ENCODE measurements at places on chromosomes 1 and 21.

- no peak for DNase-seq
Observed at GRCh38 chr1:19209439-19209989, 552 bp downstream of the UBR4 start.

GRCh38 chr1:51283979-51284378 is 46.4 kb downstream of the TTC39A start:
- DNase-seq: no peak

DNA sequence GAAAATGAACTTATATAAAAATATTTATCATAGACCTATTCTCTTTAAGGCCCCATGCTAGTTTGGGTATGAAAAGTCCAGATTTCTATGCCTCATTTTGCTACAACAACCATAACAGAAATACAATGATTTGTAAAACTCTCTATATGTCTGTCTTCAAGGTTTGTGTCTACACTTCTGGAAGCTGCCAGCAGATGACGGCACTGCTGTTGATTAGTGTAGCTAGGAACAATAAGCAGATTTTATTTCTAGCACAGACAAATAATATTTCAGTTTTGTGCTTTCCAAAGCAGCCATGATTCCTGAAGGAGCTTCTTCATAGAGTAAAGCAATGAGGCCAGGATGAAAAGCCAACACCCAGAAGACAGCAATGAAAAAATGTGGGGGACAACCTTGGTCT is 779.6 kb upstream of the ADGRL2 start:
- DNase-seq: no peak

- no peak for DNase-seq
Observed at GRCh38 chr1:162196387-162196786, 126.9 kb downstream of the NOS1AP start.

GRCh38 chr1:28290851-28291250 is 31.5 kb downstream of the SESN2 start:
- DNase-seq: no peak

DNA sequence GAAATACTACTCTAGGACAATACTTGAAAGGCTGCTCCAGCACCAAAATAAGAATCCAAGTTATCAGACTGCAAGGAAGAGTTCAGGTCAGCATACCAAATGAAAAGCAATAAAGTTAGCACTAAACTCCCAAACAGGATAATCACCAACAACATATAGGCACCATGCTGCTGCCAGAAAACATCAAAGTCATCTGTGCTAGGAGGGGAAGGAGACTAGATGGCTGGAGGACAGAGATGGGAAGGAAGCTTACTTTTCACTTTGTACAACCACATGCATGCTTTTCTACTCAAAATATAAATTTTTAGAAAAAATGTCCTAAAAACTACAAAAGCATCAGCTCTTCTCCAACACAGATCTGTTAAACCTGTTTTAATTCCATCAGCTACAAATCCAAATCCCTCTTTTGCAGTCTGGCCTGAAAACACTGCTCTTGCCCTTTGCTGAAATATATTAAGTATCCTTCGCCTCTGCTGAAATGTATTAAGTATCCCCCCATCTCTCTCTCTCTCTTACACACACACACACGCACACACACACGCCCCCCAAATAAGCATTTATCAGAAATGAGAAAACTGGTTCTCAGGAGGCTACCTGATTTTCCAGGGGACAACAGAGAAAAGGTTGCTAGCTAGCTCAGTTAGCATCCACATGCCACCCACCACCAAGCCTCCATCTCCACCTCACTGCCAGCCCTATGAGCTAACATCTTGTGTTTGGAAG is 1.5 kb downstream of the GATAD2B start:
- DNase-seq: no peak

Data from stimulated activated CD8-positive, alpha-beta memory T cell treated with anti-CD3 and anti-CD28 coated beads, Interleukin-4, amount 100 ng/mL, for 1 hour (primary cell).